ENCODE measurements at places on chromosomes 4 and X.

- DNase-seq: peak; percentile 4
Observed at GRCh38 chrX:22135994-22136684, 104.0 kb downstream of the PHEX start.

DNA sequence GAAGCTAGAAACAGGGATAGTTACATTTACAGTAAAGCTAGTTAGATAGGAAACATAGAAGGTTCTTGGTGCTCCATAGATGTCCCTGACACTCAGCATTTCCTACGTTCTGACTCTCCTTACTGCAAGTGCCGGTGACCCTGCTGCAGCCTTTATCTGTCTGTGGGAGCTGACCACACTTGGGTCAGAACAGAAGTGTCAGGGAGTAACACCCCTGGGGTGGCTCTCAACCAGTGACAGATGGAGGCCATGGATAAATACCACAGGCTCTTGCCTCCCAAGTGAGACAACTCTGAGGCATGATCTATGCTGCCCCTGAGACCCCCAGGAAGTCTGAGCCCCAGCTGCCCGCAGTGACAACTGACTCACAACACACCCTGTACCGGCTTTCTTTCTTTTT is 69.8 kb downstream of the ANXA3 start:
- no peak for DNase-seq

DNA sequence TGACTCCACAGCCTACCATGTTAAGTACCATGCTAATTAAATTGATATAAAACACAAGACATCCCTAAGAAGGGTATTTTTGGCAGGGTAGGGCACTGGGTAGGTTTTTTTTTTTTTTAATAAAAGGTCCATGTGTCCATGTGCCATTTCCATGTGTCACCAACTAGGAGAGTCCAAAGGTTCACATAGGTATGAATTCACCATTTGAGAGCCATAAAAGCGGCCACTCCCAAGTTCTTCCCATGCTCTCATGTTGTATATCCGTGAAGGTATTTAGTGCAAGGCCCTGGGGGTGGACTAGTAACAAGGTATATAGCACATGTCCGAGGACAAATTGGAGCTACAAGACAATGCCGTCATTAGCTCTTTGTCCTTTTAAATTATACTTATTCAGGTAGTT is 107.3 kb downstream of the PDE5A start:
- no peak for DNase-seq

DNA sequence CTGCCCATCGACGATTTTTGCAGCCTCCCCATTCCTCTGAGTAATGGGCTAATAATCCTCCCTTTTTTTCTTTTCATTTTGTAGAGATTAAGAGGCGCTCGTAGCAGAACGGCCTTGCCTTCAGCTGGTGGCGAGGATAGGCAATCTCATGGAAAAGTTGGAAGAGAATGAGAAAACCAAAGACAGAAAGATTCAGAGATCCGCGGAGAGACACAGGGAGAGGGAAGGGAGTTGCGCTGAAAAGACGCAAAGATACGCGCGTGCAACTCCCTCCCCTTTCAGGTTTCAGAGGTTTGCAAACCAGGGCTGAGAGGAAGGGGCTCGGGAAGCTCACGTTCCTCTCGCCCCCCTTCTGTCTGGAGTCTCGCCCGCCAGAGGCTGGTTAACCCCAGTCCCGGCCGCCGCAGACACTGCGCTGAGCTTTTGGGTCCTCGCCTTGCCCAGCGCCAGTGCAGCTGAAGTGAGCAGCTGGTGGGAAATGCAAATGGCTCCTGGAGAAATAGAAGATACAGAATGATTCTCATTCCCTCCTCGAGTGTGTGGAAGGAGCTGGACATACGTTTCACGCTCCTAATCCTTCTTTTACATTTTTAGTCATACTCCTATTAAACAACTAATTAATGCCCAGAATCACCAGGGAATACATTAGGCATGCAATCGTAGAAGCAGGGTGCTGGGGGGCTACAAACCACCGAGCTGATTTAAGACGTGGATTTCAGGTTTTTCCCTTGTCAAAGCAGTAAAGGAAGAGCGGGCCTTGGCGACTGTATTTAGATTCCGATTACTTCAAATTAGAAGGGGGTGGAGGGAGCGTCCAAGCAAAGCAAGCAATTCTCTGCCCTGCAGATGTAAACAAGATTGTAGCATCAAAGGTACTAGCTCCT is 16.6 kb upstream of the PITX2 start:
- no peak for DNase-seq

- DNase-seq: no peak
Observed at GRCh38 chrX:38699696-38700095, 101.6 kb upstream of the MID1IP1 start.
